ENCODE measurements at places on chromosomes 5 and 9.
A peak's percentile ranks its signal among the peaks of the same experiment; 100 is the strongest.

DNA sequence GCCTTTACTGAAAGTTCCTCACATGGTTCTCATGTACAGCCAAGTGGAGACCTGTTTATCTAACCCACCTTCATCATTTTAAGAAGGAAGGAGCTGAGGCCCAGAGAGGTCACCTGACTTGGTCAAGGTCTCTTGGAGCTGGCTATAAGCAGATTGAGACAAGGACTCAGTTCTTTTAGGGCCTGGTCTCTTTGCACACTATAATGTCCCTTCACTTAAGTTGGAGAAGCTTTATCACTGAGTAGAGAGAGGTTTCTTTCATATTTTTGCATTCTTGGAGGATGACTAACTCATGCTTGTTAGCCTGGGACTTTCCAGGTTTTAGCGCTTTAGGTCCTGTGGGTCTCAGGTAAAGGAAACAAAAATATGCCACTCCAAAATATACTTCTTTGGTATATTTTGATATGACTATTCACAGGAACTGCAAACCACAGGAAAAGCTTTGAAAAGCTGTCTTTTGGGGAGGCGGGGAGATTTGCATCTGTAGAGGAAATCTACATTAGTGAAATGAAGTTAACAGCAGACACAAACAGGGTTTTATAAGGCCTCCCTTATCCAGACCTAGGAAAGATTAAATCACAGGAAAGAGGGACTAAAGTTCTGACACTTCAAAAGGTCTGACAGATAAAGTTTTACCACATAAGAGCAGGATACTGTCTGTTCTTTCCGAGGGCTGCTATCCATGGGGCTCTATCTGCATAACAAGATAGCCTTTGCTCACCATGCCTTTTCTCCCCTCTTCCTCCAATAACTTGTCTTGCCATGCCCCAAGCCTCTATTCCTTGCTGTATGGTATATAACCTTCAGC lies 95.8 kb upstream of the ANKRD55 start:
- DNase-seq: peak; percentile 56

GRCh38 chr9:2234371-2234893 lies 219.3 kb downstream of the SMARCA2 start:
- DNase-seq: no peak

DNA sequence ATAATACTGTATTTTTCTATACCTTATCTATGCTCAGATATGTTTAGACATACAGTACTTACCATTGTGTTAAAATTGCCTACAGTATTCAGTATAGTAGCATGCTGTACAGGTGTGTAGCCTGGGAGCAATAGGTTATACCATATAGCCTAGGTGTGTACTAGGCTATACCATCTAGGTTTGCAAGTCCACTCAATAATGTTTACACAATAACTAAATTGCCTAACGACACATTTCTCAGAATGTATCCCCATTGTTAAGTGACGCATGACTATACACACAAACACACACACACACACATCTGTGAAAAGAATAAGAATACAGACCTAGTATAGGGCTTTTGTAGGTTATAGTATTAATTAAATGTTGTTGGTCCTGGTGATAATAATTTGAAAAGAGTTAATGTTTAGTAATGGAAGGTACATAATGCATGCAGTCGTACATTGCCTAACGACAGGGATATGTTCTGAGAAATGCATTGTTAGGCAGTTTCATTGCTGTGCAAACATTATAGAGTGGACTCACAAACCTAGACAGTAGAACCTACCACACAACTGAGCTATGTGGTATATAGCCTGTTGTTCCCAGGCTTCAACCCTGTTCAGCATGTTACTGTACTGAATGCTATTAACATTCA lies 13.6 kb downstream of the TDRD7 start:
- DNase-seq: no peak

DNA sequence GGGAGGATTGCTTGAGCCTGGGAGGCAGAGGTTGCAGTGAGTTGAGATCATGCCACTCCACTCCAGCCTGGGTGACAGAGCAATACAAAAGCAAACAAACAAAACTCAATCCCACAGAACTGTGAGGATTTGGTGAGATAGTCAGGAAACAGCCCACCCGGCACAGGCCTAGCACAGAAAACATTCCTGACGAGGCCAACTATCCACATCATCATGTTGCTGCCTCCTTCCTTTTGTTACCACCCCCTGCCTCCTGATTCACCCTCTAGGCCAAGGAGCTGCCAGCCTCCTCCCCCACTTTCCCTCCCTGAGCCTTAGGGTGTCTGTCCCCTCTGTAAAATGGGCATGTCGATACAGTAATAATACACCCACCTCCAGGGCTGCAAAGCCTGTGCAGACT lies 39.0 kb downstream of the STK10 start:
- DNase-seq: no peak

- no peak for DNase-seq
Measured at GRCh38 chr5:44663991-44664710, 144.6 kb upstream of the MRPS30 start.
